ENCODE measurements at places on chromosomes 13 and 19. TPM values are rescaled to one million over a fixed set of nuclear protein-coding genes. Genes with fewer than 3 reads are reported as not detected.
A peak's percentile ranks its signal among the peaks of the same experiment; 100 is the strongest.

DNA sequence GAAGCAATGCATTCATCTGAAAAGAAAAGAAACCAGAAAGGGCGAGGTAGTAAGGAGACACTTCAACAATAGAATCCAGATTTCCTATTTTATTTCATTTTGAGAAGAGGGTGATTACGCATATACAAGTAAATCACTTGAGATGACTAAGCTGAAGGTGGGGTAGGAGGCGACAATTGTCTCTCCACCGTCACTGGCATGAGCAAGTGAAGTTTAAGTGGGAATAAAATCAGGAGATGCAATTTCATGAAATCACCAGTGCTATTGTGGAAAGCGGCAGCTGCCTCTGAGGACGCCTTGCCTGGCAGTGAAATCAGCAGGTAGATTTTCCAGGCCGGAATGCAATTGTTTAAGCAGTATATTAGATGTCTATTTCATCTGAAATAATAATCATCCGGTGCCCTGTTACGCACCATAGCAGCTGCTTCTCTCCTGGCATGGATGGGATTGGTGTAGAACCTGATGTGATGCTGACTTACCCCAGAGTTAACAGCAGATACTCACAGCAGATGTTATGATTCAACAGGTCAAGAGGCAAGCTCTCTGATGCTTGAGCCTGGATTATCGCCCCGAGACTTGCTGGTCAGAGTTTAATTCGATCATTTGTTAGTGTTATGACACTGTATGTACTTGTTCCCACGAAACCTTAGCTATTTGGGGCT is 64.3 kb downstream of the RASL11A start:
- no peak overlapping the region for H3K27ac ChIP-seq
- H3K4me3 ChIP-seq: no peak overlapping the region
- DNase-seq: no peak
- no peaks in the 10 kb centered on the region for H3K36me3 ChIP-seq
- H3K27me3 ChIP-seq: peaks cover 12% of the 10 kb centered on the region

GRCh38 chr19:32748497-32748896 is 28.9 kb downstream of the TDRD12 start:
- peak; percentile 8 for DNase-seq
- H3K36me3 ChIP-seq: no peaks in the 10 kb centered on the region
- H3K4me1 ChIP-seq: peaks cover 6% of the 10 kb centered on the region
- H3K27ac ChIP-seq: no peak overlapping the region
- peaks cover 35% of the 10 kb centered on the region for H3K27me3 ChIP-seq

DNA sequence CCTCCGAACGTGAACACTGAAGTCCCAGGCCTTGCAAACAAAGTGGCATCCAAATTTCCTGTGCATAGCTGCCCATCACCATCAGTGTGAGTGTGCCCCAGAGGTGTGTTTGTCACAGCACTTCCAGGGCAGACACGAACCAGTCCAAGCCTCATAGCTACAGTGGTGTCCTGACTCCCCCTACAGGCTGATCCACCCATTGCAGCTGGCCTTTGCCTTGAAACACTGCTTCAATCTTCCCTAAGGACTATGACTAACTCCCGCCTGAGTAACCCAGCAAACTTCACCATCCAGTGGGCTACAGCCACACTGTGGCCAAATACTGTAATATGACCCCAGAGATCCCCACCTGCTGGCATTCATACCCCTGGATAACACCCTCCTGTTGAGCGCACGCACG is 3.9 kb downstream of the ZNF266 start:
- no peaks in the 10 kb centered on the region for H3K27me3 ChIP-seq
- H3K36me3 ChIP-seq: peaks cover 69% of the 10 kb centered on the region
- peaks cover 35% of the 10 kb centered on the region for H3K4me1 ChIP-seq
- DNase-seq: peak; percentile 54
- no peak overlapping the region for H3K4me3 ChIP-seq
- no peak overlapping the region for H3K27ac ChIP-seq

DNA sequence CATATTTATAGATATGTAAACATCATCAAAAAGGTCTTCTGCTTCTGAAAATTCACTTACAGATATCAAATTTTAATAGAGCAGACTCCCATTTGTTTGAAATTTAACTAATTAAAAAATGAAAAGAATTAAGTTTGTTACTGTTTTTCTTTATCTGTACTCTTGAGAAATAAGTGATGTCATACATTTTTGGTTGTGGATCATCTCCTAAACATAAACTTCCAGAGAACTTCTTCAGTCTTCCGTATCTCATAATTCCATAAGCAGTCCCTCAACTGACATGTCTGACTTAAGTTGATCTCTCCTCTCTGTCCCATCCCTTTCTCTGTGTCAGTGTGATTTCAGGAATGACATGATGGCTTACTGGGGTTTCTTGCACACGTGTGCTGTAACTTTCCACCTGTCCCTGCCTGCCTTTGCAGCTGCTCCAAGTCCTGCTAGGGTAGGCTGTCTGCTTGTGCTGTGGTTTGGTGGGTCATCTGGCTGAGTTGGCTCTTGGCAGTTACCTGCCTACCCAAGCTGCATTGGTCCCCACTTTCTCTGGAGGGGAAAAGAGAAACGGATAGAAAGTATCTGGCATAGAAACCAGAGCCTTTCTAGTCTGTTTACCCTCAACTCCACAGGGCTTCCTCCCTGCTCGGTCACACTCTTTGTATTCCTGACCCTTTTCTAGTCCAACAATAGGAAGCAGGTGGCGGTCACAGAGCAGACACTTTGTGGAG is 127.1 kb downstream of the GGACT start:
- DNase-seq: no peak
- no peaks in the 10 kb centered on the region for H3K4me1 ChIP-seq

DNA sequence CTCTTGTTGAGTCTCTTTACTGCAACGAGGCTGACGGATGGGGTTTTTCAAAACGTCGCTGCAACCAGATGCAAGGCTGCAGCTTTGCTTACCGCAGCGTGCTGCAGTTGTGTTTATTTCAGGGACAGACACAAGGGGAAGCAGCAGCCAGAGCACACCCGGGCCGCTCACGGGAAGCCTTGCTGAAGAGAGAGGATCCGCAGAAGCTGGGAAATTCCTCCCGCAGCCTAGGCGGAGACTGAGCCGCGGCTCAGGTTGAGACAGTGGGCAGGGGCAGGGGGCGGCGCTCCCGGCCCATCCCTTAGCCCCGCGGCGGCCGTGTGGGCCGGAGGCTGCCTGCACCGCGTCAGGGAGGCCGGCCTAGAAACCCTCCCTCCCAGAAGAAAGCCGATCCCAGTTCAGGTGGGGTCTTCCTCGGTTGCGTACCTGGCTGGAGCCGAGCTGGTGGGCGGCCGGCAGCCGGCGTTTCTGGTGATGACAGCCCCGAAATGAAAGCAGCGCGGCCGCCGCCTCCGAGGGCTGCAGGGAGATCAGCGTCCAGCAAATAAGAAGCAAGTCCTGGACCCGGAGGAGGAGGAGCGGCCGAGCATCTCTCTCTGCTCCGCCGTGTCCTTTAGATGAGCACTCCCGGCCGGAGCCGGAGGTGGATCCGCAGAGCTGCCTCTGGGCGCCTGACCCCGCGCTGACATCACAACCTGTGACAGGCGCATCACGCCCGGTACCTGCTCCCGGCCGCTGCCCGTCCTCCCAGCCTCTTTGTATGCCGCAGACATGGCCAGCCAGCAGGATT is at the start of gene FRY:
Gene FRY, plus strand, starts transcription at position 750 of the 790 bp plus-strand sequence. Its CDS starts 22 bp downstream, at position 772.
- peaks cover 1% of the 10 kb centered on the region for H3K36me3 ChIP-seq
- peak; percentile 73 for DNase-seq
- H3K4me3 ChIP-seq: peak within 1 kb of the TSS; percentile 77
- peak within 1 kb of the TSS; percentile 81 for H3K27ac ChIP-seq

GRCh38 chr13:110024645-110024980 is 238.2 kb upstream of the IRS2 start:
- peaks cover 7% of the 10 kb centered on the region for H3K27me3 ChIP-seq
- no peak overlapping the region for H3K4me3 ChIP-seq
- H3K4me1 ChIP-seq: no peaks in the 10 kb centered on the region
- no peak for DNase-seq
- H3K36me3 ChIP-seq: no peaks in the 10 kb centered on the region

- peaks cover 5% of the 10 kb centered on the region for H3K36me3 ChIP-seq
- no peak for DNase-seq
- no peaks in the 10 kb centered on the region for H3K27me3 ChIP-seq
- H3K27ac ChIP-seq: no peak overlapping the region
Measured at GRCh38 chr19:11338121-11338520, 1.3 kb downstream of the RAB3D start.

GRCh38 chr19:1408300-1409203 is 1.2 kb downstream of the DAZAP1 start:
- peaks cover 50% of the 10 kb centered on the region for H3K4me1 ChIP-seq
- peak overlapping the region; percentile 99 for H3K4me3 ChIP-seq
- peak overlapping the region; percentile 93 for H3K27ac ChIP-seq
- H3K36me3 ChIP-seq: peaks cover 8% of the 10 kb centered on the region
- DNase-seq: peak; percentile 68

- no peak overlapping the region for H3K27ac ChIP-seq
- H3K27me3 ChIP-seq: peaks cover 7% of the 10 kb centered on the region
- peaks cover 4% of the 10 kb centered on the region for H3K36me3 ChIP-seq
- no peak for DNase-seq
- no peak overlapping the region for H3K4me3 ChIP-seq
Measured at GRCh38 chr13:93709506-93710244, 483.1 kb downstream of the GPC6 start.

DNA sequence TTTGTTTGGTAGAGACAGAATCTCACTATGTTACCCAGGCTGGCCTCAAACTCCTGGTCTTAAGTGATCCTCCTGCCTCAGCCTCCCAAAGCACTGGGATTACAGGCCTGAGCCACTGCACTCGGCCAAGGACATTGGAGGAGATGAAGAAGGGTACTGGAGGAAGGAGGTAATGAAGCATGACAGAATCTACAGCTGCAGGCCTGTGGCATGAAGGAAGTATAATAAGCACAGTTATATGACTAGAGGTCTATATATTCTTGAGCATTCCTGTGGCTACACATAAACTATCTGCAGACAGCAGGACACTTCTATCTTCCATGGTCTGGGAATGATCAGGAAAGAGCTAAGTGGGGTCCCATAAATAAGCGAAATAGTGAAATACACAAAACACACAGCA is 18.2 kb downstream of the ZNF565 start:
- peaks cover 1% of the 10 kb centered on the region for H3K36me3 ChIP-seq
- no peaks in the 10 kb centered on the region for H3K27me3 ChIP-seq
- DNase-seq: no peak

GRCh38 chr13:80655778-80656511 is 315.0 kb upstream of the SPRY2 start:
- H3K36me3 ChIP-seq: no peaks in the 10 kb centered on the region
- H3K27ac ChIP-seq: no peak overlapping the region
- H3K4me1 ChIP-seq: no peaks in the 10 kb centered on the region
- H3K27me3 ChIP-seq: no peaks in the 10 kb centered on the region
- no peak overlapping the region for H3K4me3 ChIP-seq

- H3K4me1 ChIP-seq: no peaks in the 10 kb centered on the region
- no peaks in the 10 kb centered on the region for H3K36me3 ChIP-seq
- no peak for DNase-seq
- H3K4me3 ChIP-seq: no peak overlapping the region
Measured at GRCh38 chr13:101307181-101307701, 109.1 kb downstream of the NALCN start.

DNA sequence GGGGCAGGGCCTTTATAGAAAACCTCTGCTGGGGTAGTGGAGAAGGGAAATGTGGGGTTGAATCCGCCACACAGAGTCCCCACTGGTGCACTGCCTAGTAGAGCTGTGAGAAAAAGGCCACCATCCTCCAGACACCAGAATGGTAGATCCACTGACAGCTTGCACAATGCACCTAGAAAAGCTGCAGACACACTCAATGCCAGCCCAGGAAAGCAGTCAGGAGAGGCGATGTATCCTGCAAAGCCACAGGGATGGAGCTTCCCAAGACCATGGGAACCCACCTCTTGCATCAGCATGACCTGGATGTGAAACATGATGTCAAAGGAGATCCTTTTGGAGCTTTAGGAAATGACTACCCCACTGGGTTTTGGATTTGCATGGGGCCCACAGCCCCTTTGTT is 958.0 kb upstream of the MIR17HG start:
- H3K27me3 ChIP-seq: no peaks in the 10 kb centered on the region
- H3K4me1 ChIP-seq: no peaks in the 10 kb centered on the region

DNA sequence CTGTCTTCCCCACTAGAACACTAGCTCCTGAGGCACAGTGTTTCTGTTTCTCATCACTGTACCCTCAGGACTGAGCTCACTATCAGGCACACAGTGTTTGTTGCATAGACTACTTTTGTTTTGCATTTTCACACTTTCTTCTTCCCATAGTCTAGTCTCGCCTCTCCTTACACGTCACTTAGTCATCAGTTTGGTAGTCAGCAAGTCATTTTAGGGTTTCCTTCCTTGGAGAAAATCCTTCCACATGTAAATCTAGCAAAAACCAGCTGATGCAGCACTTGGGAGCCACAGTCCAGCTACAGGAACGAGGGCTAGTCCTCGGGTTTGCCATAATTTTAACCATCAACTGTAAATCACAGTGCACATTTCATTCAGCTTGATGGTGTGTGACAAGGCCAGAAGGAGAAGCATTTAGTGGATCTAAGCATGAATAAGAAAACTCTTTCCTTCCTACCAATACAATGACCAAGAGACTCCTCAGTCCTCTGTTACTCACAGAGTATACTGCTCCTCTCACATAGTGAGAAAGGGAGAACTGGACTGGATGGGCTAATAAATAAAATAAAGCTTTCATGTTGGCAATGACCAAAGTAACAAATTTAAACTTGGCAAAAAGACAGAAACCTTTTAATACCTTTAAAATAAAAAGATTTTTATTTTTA is 221.0 kb downstream of the KLF12 start:
- peak overlapping the region; percentile 63 for H3K4me3 ChIP-seq
- no peaks in the 10 kb centered on the region for H3K27me3 ChIP-seq

ASPDH gene
- total RNA-seq: not detected

GRK1 gene
- total RNA-seq: 0.22 TPM

SULT2A1 gene
- not detected for total RNA-seq

ZNF443 gene
- total RNA-seq: 4.8 TPM

RXFP2 gene
- total RNA-seq: not detected

ZGLP1 gene
- 5.9 TPM for total RNA-seq

NALCN gene
- total RNA-seq: not detected

MIA gene
- total RNA-seq: 0.97 TPM

ATP1A3 gene
- 4.3 TPM for total RNA-seq

Measured in activated T-cell treated with anti-CD3 and anti-CD28 coated beads, Interleukin-2, amount 50 U/mL, for 72 hours (primary cell).